A549 treated with Mapracorat at 1 μM for 4 hours (cell line): ENCODE measurements at places on chromosomes 7 and 10. TPM values are rescaled to one million over a fixed set of nuclear protein-coding genes. Genes with fewer than 3 reads are reported as not detected.

OR2A12 gene
- total RNA-seq = not detected in 5 replicates

PDE6C gene
- total RNA-seq = not detected in 5 replicates

SEMA3C gene
- total RNA-seq = 41.9 to 86.4 TPM (median 63.4 TPM) in 5 replicates

LIPF gene
- total RNA-seq = not detected in 5 replicates

PGAM1 gene
- 569 to 637 TPM (median 623 TPM) in 5 replicates for total RNA-seq
